ENCODE measurements at places on chromosomes 1 and 21.

GRCh38 chr21:32044205-32045180 lies 171.7 kb downstream of the HUNK start:
- no peak for ATAC-seq

- no peak for ATAC-seq
These were observed 65.7 kb downstream of the NPHS2 start for GRCh38 chr1:179510038-179510437.

- ATAC-seq = peak; percentile 56
These were observed 5.2 kb upstream of the FCER1G start for GRCh38 chr1:161209790-161210409.

GRCh38 chr1:182087719-182088350 lies 26.3 kb upstream of the ZNF648 start:
- no peak for ATAC-seq

- ATAC-seq = no peak
These were observed 135.2 kb upstream of the COA6 start for GRCh38 chr1:234238060-234238459.

GRCh38 chr21:36626791-36627190 lies 72.1 kb upstream of the SIM2 start:
- ATAC-seq = no peak

DNA sequence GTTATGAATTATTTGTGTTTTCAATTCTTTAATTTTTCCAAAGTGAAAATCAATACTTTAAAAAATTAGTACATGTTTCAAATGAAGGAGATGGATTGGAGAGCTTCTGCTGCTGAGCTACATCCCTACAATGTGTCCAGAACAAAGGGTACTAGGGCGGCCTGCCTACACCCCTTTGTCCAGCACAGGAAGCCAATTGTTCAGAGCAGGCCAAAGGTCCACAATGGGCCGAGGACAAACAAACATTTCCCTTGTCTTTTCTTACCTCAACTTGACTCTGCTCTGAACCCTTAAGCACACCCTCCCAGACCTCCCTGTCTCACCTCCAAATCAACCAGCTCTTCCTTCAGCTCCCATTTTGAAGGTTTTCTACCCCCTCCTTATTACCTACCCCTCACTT lies 39.4 kb upstream of the CAMK1G start:
- ATAC-seq = no peak

All from gastroesophageal sphincter (tissue), 4 donors.